ACHN (cell line): ENCODE measurements at places on chromosomes 6 and 20.
A peak's percentile ranks its signal among the peaks of the same experiment; 100 is the strongest.

DNA sequence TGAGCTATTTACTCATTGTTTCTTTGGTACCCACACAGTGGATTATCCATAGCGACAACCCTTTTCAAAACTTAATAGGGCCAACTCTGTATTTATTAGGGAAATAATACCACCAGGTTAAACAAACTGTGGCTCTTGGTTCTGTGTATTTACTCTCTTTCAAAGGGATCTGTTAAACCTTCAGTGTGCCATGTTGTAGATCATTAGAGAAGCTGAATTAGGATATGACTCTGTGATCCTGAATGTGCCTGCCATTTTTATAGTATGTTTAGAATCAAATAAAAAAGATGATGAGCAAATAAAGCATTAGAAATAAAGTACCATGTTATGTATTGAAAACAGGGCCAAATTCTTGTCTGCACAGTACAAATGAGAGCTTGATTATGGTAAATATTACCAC lies 25.0 kb upstream of the SLC35D3 start:
- no peak for DNase-seq

DNA sequence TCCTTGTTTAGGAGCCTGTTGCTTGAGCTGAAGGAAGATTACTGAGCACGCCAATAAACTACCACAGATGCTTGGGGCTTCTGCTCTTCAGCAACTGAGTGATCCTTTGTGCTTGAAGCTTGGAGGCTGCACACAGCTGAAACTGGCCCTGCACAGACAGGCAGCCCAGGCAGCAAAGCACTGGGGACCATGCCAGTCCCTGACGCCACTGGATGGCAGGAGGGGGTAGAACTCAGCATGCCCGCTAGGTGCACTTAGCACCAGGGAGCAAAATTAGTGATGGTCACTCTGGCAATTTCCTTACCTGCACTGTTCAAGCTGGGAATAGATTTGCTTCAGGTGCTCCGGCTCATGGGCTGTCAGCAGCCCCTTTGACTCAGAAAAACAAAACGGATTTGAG lies 91.5 kb downstream of the FAM50B start:
- DNase-seq, result no peak

GRCh38 chr20:16107172-16107870 lies 465.9 kb downstream of the KIF16B start:
- no peak for DNase-seq

- no peak for DNase-seq
Measured at GRCh38 chr6:71259888-71260604, 28.6 kb upstream of the OGFRL1 start.

DNA sequence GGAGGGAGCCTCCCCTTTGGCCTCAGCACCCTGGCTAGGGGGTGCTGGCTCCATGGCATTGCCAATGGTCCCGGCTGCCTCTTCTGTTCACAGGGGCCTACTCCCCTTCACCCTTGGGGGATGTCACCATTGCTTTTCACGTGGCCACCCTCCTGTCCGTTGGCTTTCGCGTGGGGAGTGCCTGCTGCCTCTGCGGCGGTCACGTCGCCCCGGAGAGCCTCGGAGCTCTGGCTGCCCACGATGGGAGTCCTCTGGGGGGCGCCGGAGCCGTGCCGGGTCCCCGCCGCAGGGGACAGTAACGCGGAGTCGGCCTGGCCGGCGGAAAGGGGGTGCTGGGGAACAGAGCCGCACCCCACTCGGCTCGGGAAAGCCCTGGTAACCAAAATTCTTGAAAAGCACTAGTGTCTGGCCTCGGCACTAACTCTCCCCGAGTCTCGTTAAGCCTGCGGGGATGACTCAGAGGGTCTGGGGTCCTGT lies 661 bp upstream of the HEBP2 start:
- peak; percentile 16 for DNase-seq

- no peak for DNase-seq
Measured at GRCh38 chr6:33427585-33428223, 7.8 kb downstream of the SYNGAP1 start.

DNA sequence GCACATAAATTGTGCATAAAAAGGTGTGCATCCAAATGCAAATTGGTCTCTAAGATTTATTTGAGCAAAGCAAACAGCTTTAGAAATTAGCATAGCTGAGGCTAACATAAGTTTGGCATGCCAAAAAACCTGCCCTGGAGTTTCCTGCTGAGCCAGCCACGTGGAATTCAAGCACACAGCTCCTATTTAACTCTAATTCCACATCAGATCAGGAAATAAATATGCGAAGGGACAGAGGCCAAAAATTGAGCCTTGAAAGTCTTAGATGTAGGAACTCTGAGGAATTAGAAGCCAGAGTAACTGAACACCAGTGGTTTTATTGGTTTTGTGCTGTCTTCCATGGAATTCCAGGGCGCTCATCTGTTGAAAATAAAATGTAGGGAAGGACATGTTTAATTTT lies 19.6 kb downstream of the SOBP start:
- DNase-seq, result no peak

DNA sequence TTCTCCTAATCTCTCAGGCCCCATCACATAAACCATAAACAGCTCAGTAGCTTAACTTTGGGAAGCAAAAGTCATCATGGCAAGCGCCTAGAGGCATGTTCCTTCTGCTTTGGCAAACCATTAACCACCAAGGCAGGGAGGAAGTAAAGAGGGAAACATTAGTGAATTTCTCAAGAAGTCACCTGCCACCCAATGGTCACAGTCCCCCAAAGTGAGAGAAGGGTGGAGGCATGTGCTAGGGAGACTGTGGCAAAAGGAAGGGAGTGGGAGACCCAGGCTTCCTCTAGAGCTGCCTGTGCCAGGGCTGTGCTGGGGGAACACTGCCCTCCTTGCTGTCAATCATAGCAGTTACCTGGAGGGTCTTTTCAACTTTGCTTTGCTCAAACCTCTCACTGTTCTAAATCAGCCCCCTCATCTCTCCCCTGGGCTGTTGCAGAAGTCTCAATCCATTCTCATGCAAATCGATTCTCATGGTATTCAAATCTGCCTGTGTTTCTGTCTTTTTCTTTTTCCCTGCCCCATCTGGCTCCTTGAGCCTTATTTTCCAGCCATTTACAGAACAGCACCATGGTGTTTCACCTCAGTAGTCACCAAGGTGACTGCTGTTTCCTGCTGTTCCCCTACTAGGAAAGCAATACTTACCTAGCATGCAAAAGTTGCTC lies 1.8 kb upstream of the RNF24 start:
- DNase-seq, result no peak
